Kasumi-1 (cell line): ENCODE measurements at places on chromosomes 3 and 15.

- no peak for DNase-seq
Observed at GRCh38 chr3:48406443-48407431, 23.1 kb downstream of the PLXNB1 start.

DNA sequence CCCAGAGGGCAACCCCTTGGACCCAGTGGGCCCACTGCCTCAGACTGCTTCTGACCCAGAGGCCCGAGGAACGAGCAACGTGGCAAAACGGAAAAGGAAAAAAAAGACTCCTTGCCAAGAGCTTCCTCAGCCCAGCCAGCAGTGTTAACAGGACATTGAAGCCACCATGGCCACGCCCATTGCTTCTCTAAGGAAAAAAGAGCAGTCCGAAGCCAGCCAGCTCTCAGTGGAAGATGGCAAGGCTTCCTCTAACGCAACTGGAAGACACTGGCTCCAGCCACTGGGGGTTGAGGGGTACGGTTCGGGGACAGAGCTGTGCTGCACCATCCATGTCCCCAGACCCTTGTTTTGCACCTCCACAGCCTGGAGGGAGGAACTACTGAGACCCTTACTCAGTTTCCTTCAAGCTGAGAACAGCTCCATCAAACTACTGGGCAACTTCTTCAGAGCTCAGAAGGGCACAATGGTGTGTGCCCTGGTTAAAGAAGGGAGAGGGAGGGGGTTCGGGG is 10.7 kb downstream of the BMF start:
- peak; percentile 32 for DNase-seq

DNA sequence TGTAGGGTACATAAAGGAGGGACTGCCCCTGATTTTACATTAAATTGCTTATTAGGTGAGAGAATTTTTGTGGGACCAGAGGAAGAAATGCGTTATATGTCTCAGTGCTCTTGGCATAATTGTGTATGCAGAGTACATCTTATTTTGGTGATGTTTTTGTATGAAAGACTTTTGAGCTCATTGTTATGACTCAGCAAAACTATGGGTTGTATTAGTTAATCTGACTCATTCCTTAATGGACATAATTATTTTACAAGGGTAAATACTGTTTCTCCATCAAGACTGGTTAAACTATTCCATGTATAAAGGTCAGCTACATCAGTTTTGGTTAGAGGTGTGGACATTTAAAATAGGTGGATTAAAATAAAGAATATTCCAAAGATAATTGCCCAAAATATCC is 156.8 kb downstream of the ALCAM start:
- DNase-seq, result no peak

DNA sequence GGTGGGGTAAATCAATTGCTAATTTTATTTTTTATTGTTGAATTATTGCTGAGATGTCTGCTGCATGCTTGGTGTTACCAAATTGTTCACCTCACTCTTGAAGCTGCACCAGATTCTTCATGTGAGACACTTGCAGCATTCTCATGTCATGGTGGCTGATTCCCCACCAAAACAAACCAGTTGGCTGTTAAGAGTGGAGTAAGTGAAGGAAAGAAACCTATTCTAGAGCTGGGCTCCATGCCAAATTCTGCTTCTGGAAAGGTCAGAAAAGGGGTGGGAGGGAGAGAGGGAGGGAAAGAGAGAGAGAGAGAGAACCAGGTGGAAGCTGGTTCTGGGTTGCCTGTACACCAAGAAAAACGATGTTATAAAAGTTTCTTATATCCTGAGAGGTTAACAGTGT is 317.5 kb upstream of the THRB start:
- no peak for DNase-seq

- DNase-seq, result no peak
Observed at GRCh38 chr3:46844881-46845312, 18.3 kb downstream of the MYL3 start.

DNA sequence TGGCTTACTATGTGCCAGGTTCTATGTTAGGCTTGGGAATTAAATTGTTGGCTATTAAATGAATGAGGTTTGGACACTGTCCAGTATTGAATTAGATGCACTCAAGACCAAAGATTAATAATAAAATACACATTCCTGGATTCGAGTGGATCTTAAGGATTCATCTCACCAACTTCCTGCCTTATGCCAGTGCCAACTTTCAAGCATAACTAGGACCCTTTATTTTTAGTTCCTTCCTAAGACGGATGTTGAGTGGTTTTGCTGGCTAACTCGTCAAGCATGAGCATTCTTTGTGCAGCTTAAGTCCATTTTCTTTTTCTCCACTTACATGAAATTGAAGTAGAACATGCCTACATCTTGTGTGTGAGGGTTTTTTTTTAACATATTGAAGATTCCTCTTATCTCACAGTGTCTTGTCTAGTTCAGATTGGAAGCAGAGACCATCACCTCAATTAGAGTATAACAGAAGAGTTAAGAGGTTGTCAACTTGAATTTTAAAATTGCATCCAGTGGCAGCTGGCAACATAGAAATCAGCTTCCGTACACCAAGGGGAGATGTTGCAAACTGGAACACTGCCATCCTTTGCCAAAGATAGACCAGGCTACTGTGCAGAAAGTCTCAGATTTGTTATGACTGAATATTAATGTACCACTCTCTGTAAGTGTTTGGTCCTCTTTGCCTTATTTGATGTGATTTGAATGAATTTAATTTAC is 106.3 kb upstream of the BFSP2 start:
- no peak for DNase-seq

GRCh38 chr15:83012636-83013035 is 1.2 kb upstream of the C15orf40 start:
- DNase-seq, result no peak

GRCh38 chr3:155859859-155860258 is 5.6 kb upstream of the SLC33A1 start:
- peak; percentile 82 for DNase-seq

DNA sequence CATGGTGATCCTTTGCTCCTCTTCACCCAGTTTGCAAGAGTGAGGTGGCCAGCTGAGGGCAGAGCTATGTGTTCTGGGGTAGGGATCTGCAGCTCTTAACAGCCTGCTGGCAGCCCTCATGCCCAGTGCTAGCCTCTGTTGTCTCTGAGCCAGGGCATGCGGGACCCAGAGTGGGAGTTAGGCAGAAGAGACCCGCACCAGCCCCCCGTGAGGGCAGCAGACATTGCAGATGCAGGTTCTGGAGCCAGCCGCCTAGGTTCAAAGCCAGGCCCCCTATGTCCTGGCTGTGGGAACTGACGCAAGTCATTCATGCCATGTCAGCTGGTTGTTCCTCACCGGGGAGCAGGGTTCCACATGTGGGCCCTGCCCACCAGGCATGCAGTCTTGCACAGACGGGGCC is 74.7 kb downstream of the DNAJB8 start:
- DNase-seq, result no peak

DNA sequence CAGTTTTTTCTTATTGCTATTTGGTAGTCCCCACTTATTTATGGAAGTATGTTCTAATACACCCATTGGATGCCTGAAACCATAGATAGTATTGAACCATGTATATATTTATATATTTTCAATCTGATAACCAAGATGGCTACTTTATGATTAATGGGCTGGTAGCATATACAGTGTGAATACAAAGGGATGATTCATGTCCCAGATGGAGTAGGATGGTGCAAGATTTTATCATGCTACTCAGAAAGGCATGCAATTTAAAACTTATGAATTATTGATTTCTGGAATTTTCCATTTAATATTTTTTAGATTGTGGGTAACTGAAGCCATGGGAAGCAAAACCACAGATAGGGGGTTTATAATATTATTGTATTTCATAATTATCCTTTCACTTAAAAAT is 35.2 kb downstream of the AP4E1 start:
- DNase-seq, result no peak

DNA sequence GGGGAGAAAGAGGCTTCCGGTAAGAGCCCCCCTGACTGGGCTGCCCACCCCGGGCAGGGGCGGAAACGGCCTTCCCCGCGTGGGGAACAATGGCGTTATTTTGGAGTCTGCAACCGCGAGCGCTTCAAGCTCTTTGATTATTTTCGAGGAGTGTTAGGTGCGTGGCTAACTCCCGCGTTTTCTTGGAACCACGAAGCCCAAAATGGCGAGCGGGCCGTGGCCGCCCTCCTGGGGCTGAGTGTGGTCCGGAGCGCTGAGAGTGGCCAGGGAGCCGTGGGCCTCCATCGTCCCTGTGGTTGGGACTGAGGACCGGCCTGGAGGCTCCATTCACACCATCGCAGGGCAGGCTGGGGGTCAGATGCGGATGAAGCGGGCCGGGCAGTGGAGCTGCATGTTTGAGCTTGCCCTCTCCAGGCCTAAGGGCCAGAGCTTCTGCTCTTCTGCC is 44.6 kb upstream of the POLG start:
- DNase-seq, result no peak

- DNase-seq, result no peak
Observed at GRCh38 chr3:127149621-127150310, 43.2 kb upstream of the PRR23E start.

DNA sequence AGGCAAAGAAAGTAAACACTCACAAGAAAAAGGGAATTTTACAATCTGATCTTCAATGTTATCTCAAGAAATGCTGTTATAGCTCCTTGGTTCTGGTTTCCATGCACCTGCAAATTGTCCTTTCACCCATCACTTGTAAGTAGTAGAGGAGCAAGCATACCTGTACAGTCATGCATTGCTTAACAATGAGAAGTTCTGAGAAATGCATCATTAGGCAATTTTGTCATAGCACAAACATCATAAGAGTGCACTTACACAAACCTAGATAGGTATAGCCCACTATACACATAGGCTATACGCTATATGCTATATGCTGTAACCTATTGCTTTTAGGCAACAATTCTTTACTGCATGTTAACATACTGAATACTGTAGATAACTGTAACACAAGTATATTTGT is 672.3 kb downstream of the FHIT start:
- no peak for DNase-seq

GRCh38 chr3:167125612-167126407 is 254.3 kb downstream of the ZBBX start:
- no peak for DNase-seq

GRCh38 chr3:82202269-82202668 is 440.8 kb upstream of the GBE1 start:
- no peak for DNase-seq

- no peak for DNase-seq
Observed at GRCh38 chr15:70031713-70032112, 66.0 kb downstream of the TLE3 start.

DNA sequence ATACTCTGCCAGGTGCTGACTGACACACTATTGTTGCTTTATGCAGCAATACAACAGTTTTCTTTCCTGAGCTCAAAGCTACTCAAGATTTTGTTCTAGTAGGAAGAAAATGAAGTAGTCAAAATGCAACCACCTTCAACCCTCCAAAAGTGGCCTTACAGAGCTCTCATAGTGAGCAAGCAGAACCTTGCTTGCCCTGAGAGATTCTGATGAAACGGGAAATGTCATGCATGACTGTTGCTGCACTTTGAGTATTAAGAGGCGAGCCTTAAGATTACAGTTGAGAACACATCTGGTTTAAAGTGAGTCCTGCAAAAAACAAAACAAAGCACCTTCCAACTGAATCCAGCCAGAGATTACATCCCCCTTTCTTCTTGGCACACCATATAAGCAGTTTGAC is 29.7 kb downstream of the MINDY4B start:
- no peak for DNase-seq

GRCh38 chr3:71951361-71951760 is 166.4 kb upstream of the PROK2 start:
- DNase-seq, result no peak

GRCh38 chr3:16849229-16849628 is 35.5 kb upstream of the PLCL2 start:
- DNase-seq, result no peak

DNA sequence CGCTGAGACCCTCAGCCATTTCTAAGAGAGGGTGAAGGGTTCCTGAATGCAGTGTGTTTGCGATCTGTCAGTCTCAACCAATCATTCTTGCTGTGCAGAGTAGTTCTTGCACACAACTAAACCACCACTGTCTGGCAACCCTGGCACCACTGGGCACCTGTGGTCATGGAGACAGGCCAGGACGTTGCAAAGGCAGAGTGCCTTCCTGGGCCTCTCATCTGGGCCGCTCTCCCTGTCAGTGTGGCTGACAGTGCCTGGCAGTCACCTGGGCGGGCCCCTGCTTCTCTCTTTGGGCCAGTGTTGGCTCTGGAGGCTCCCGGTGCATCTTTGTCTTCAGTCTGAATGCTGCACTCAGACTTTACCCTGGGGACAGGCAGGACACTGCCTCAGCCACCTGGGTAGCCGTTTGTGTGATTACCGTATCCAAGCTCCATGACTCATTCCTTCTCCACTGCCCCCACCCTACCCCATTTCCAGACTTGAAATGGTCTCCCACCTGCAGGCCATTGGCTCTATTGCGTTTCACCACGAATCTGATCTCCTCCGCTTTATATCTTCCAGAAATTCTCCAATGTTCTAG is 104.6 kb upstream of the KLF13 start:
- DNase-seq, result no peak

DNA sequence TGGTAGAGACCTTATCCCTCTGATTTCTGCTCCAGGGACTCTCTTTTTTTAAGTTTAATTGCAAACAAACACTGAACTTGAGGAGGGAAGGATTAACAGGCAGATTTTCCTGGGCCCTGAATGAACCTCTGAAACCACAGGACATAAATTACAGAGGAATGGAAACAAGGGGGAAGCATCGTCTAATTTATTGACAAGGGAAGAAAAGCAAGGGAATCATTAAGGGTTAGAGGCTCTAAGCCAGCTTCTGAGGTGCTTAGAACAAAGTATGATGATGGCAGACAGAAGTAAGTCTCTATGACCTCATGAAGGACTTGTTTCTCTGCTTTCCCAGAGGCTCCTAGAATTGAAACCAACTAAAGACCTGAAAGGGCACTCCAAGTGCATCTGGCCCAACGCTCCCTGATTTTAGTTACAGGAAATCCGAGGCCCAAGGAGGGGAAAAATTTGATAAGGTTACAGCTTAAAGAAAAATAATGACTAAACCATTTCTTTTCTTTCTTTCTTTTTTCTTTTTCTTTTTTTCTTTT is 244.7 kb upstream of the NR2E3 start:
- no peak for DNase-seq

- no peak for DNase-seq
Observed at GRCh38 chr3:23303601-23304217, 100.6 kb downstream of the UBE2E2 start.

DNA sequence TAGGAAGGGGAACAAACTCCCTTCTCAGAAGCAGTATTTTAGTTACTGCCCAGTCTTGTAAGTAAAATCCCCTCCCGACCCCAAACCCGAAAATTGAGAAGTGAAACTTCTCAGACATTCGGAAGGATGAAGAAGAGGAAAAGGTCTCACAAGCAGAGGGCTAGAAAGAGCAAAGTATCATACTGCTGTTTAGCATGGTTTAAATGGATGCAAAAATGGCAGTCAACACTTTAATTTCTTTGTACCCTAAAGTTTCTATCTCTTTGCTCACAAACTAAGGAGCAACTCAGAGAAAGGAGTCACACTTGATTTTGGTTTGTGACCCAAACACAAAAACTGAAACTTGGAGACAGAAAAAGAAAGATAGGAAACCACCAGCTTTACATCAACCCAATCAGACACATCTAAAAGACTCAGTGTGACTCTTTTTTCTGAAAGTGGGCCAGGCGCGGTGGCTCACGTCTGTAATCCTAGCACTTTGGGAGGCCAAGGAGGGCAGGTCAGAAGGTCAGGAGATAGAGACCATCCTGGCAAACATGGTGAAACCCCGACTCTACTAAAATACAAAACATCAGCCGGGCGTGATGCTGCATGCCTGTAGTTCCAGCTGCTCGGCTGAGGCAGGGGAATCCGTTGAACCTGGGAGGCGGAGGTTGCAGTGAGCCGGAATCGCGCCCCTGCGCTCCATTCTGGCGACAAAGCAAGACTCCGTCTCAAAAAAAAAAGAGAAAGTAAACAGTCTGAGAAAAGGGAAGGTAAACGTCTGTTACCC is 63.2 kb upstream of the ATP11B start:
- no peak for DNase-seq
